AG09319 (cell line): ENCODE measurements at places on chromosomes 4 and X.

DNA sequence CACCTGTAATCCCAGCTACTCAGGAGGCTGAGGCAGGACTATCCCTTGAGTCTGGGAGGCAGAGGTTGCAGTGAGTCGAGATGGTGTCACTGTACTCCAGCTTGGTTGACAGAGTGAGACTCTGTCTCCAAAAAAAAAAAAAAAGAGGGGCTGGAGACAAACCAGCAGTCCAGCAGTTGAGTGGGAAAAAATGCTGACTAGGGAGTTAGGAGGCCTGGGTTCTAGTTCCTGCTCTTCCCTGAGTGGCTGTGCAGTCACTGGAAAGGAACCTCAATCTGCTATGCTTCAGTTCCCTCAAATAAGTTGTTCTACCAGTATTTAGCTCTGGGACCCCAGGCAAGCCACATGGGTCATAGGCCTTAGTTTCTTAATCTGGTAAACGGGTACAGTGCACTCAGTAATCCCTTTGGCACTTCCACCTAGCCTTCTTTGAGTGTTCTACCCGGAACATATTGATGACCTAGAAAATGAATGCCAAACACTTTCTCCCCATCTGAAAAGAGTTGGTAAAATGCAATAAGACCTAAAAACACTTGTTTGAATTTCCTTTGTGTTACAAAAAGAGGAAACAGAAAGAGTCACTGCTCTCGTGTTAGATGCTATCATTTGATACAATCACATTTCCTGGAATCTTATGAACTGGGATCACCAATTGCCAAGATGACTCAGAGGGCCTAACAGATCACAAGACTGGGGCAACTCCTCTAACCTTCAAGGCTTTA, 99.3 kb upstream of the EGFL6 start:
- peak; percentile 57 for DNase-seq

- no peak for DNase-seq
These were observed 119.0 kb downstream of the INPP4B start for GRCh38 chr4:142727149-142727548.

GRCh38 chr4:88757067-88757466, 59.4 kb upstream of the NAP1L5 start:
- no peak for DNase-seq

GRCh38 chr4:113469023-113469390, 292.5 kb downstream of the CAMK2D start:
- no peak for DNase-seq

- no peak for DNase-seq
These were observed 204.6 kb downstream of the SCFD2 start for GRCh38 chr4:53161051-53161786.

GRCh38 chr4:115274545-115274944, 161.1 kb upstream of the NDST4 start:
- no peak for DNase-seq

DNA sequence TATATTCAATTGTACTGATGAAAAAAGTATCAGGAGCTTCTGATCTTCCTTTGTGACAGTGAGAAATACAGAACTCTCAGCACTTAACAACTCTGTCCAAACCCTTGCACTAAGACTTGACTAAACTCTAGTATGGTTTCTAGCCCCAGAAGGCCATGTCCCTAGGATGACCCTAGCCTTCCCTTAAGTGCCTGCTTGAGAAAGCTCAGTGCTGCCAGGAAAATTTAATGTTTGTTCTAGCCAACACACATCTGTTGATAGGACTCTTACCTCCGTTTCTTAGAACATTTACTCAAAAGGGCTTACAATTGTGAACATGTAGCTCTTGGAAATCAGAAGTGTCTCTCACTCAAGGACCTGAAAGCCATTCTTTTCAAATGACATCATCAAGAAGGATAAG, 1055.2 kb upstream of the FTHL17 start:
- no peak for DNase-seq

- no peak for DNase-seq
These were observed 81.5 kb downstream of the SORCS2 start for GRCh38 chr4:7273738-7274297.
